Activated CD4-positive, alpha-beta memory T cell treated with anti-CD3 and anti-CD28 coated beads, Interleukin-2, amount 10 ng/mL, durations not matched to agents 7 days and 5 days (primary cell): ENCODE measurements at places on chromosomes 1 and 21.

GRCh38 chr21:34835526-34835925 is 166.7 kb downstream of the CLIC6 start:
- no peak for DNase-seq

DNA sequence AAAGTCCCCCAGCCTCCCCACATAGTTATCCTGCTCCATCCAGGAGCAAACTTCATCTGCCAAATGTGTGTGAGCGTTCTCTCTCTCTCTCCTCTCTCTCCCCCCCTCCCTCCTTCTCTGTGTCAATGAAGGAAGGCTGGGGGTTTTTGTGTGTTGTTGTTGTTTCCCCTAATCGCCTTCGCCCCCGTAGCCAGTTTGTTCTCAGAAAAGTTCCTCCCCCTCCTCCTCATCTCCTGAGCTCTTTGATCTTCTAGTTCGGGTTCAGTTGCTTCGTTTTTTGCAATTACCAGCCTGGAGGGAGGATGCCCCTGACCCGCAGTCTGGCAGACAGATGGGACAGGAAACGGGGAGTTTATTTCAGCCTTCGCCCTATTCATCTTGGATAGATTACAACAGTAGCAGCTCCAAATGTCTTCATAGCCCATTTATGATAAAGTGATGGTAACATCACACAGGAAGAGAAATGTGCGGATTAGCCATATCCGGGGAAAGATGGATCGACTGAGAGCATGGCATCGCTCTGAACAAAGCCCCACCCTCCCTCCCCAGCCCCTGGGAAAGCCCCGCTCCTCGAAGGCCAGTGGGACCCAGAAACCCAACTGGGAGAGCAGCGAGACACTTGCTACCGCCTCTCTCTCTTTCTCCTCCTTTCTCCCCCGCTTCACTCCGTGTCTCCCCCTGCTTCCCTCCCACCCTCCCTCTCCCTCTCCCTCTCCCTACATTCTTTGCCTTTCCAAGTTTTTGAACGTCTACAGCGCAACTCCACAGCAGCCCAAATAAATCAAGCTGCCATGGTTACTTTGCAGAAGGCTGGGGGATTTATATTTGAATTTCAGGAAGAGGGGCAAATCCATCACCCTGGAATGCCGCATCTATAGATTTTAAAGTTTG is 139.7 kb upstream of the ARHGEF16 start:
- no peak for DNase-seq

- DNase-seq: peak; percentile 52
These were observed 27.3 kb downstream of the GPR157 start for GRCh38 chr1:9101510-9102146.

DNA sequence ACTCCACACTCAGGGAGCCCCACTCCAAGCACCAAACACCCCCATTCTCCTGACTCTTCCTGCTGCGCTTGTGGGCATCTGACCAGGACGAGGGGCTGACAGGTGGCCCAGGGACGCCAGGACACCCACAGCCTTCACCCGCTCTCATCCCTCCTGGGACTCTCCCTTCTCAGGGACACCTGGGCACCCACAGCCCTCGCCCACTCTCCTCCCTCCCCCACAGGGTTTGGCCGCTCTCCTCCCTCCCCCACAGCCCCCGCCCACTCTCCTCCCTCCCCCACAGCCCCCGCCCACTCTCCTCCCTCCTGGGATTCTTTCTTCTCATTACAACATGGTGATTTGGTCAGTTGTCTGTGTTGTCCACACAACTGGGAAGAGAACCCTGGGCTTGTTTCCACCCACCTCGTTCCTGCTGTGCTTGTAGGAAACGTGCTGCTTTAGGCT is 43.4 kb downstream of the PRDM15 start:
- no peak for DNase-seq

DNA sequence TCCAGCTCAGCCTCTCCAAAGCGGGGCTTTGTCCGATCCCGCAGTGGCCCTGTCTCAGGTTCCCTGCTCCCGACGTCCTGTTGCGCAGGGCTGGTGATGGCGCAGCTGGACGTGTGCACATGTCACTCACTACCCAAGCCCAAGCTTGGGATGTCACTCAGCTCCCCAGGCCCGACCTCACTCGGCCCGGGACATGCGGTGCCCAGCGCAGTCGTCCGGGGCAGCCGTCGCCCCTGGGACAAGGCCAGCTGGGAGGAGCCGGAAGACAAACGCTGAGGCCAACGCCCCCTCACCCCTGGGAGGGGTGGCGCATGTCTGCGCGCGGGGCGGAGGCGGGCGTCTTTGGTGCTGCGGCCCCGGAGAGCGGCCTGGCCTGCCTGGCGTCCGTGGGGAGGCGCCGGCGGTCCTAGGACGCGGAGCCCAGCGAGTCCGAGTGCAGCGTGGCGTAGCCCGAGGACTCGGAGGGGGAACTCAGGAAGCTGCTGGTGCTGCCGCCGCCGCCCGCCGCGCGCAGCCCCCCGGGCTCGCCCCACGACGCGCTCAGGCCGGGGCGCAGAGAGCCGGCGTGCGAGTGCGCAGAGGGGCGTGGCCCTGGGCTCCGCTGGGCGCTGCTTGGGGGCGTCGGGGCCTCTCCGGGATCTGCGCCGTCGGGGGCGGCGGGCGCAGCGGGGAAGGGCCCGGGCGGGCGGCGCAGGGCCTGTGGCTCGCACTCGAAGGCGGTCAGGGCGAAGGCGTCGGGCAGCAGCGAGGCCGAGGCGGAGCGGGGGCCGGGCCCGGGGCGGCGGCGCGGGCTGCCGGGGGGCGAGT is 5.2 kb downstream of the HES3 start:
- DNase-seq: no peak

- no peak for DNase-seq
These were observed 342.1 kb downstream of the MATN1 start for GRCh38 chr1:30381266-30381665.
